ENCODE measurements at places on chromosomes 3 and 15. TPM values are rescaled to one million over a fixed set of nuclear protein-coding genes. Genes with fewer than 3 reads are reported as not detected.

ZIC1 gene
- 3.9 TPM for total RNA-seq

GRCh38 chr15:71085809-71086208 is 29.5 kb upstream of the THSD4 start:
- DNase-seq: no peak

- no peak for DNase-seq
These were observed 744.0 kb upstream of the SGO1 start for GRCh38 chr3:20930034-20930433.

GRCh38 chr3:186452517-186452916 is 90.5 kb upstream of the DGKG start:
- no peak for DNase-seq

GRCh38 chr3:3165241-3165640 is 14.2 kb downstream of the CRBN start:
- DNase-seq: no peak

DNA sequence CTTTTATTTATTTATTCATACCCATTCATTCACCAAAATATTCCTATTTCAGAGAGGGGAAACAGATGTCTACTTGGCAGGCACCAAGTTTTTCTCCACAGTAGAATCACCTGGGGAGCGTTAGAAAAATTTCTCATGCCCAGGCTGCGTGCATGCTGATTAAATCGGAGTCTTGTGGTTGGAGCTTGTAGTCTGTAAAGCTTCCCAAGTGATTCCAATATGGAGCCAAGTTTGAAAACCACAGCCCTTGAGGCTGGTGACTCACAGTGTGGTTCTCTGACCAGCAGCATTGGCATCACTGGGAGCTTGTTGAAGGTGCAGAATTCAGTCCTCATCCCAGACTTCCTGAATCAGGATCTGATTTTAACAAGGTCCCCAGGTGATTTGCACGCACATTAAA is 49.7 kb downstream of the PDHB start:
- no peak for DNase-seq

- no peak for DNase-seq
These were observed 13.5 kb downstream of the NIPA1 start for GRCh38 chr15:22799902-22800301.

- DNase-seq: no peak
These were observed 72.3 kb upstream of the ZNF280D start for GRCh38 chr15:56805466-56806147.

- no peak for DNase-seq
These were observed 66.7 kb downstream of the MEF2A start for GRCh38 chr15:99632521-99632920.

GRCh38 chr3:102161384-102162006 is 273.3 kb upstream of the ZPLD1 start:
- DNase-seq: no peak

DNA sequence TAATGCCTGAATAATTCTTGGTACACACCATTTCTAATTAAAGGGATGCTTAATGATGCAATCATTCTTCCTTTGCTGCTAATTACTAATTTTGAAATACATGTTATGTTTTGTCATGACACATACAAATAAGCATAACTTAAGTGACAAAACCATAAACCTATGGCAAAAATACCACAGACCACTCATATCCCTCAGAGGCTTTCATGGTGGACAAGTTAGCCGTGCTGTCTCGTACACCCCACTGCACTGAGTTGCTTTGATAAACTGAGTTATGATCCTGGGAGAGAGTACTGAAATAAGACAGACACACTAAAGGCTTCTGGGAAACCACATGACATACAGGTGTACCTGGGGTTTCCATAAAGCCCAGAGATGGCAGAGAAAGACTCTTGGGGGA is 913.8 kb downstream of the FHIT start:
- no peak for DNase-seq
